ENCODE measurements at places on chromosomes 12 and 14. TPM values are rescaled to one million over a fixed set of nuclear protein-coding genes. Genes with fewer than 3 reads are reported as not detected.

- no peak for DNase-seq
These were observed 99.5 kb downstream of the PRIMA1 start for GRCh38 chr14:93688820-93689219.

The TAS2R30 gene
- total RNA-seq = 8.1 TPM

The PTCSC3 gene
- not detected for total RNA-seq

DNA sequence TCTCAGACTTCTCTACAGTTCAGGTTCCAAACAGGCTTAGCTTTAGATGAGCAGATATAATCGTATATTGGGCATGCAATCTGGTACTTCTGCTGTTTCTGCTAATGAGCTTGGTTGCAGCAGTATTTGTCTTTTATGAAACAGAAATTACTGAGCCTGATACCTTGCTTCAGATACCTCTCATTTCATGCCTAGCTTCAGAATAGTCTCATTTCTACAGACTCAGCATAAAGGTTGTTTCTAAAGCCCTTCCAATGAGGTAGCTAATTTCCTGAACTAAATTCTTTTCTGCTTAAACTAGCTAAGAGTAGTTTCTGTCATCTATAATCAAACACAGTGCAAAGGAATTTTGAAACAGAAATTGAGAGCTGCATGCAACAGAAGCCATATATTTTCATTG lies 275.0 kb upstream of the KITLG start:
- DNase-seq = no peak

DNA sequence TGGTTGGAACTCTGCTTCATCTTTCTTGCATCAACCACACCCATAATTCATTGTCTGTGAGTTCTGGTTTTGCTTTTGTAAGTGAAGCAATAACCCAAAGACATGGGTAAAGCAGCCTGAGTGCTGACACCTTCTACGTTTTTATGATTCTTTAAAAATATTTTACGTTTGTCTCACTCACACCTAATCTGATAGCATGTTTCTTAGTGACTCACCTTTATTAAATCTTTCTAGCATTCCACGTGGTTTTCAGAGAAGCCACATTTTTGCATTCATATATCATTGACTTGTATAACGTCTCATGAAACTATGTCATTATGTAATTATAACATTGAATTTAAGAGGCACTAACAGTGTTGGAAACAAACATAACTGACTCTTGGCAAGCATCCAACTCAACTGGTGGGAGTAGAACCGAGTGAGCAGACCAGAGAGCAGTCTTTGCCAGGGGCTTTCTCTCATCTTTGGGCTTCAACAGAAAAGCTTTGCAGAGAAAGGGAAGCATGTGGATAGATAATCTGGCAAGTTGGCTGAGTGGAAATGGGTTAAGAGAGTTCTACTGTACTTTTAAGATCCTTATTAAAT lies 118.8 kb downstream of the TPH2 start:
- DNase-seq = no peak

- DNase-seq = no peak
These were observed 2.2 kb downstream of the OTX2 start for GRCh38 chr14:56808110-56808382.

DNA sequence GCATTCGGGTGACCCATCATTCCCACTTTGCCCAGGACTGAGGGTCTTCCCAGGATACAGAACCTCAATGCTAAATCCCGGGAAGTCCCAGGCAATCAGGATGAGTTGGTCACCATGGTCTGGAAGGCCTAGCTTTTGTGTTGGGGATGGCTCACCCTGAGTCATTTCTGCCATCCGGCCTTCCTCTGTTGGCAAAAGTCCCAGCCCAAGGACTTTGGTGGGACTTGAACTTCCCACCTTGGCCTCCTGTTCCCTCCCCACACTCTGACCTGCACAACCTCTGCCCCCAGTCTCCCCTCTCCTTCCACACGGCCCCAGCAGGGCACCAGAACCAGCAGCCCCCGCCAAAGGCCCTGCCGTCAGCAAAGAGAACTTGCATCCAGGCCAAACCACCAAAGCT lies 24.6 kb upstream of the NCOR2 start:
- no peak for DNase-seq

The ALDH1L2 gene
- 11.3 TPM for total RNA-seq

GRCh38 chr12:117363953-117364486 lies 2.6 kb upstream of the NOS1 start:
- no peak for DNase-seq

DNA sequence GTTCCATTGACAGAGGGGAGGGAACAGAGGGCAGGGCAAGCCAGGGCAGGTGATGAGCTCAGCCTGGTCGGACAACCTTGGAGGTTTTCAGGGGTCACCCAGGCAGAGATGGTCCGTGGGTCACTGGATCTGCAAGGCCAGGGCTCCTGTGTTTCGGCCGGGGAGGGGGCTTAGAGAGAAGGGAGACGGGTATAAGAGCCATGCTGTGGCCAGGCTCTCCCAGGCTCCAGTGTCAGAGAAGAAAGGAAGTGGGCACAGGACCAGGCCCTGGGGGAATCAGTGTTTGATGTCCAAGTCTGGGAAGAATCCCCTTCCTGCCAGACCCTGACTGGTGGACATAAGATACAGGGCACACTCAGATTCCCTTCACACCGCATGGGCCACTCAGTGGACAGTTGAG lies 36.9 kb downstream of the DIO3 start:
- no peak for DNase-seq

- no peak for DNase-seq
These were observed 45.0 kb downstream of the NOPCHAP1 start for GRCh38 chr12:105030820-105031807.
